ENCODE measurements at places on chromosomes 6 and 20.

- no peak for DNase-seq
Observed at GRCh38 chr20:7503501-7503900, 436.8 kb downstream of the HAO1 start.

GRCh38 chr20:8722277-8722928 is 346.5 kb upstream of the PLCB4 start:
- no peak for DNase-seq

GRCh38 chr6:33213989-33214335 is 5.7 kb downstream of the RING1 start:
- DNase-seq = no peak

DNA sequence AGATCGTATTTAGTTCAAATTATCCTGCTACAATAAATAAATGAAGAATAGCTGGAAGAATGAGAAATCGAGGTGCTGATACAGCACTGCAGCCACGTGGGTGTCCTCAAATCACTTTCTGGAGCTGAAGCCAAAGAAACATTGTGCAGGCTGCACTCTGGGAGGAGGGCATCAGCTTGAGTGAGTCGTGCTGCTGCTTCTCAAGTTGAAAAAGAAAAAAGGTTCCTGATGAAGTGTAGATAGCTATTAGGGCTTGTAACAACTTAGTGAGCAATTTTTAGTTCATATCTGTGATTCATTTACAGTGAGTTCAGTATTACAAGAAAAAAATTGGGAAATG is 40.5 kb downstream of the DSE start:
- no peak for DNase-seq

Measured in stimulated activated CD8-positive, alpha-beta memory T cell treated with anti-CD3 and anti-CD28 coated beads, Interleukin-15, amount 100 ng/mL, for 4 hours (primary cell).